ENCODE measurements at places on chromosomes 2 and 18.
A peak's percentile ranks its signal among the peaks of the same experiment; 100 is the strongest.

DNA sequence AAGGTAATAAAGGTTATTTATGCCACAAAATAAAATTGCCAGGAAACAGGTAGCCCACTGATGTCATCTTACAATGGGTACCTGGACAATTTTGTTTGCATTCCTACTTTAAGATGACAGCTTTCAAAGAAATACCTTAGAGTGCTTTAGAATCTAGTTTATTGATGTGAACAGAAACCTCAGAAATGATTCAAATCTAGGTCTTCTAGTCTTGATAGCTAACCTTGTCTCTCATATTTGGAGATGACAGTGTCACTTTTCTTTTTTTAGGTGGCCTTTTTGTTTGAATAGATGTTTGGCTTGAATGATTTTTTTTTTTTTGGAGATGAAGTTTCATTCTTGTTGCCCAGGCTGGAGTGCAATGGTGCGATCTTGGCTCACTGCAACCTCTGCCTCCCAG, 69.1 kb downstream of the PIK3C3 start:
- no peak for DNase-seq

GRCh38 chr2:230449901-230450467, 34.0 kb downstream of the SP100 start:
- no peak for DNase-seq

DNA sequence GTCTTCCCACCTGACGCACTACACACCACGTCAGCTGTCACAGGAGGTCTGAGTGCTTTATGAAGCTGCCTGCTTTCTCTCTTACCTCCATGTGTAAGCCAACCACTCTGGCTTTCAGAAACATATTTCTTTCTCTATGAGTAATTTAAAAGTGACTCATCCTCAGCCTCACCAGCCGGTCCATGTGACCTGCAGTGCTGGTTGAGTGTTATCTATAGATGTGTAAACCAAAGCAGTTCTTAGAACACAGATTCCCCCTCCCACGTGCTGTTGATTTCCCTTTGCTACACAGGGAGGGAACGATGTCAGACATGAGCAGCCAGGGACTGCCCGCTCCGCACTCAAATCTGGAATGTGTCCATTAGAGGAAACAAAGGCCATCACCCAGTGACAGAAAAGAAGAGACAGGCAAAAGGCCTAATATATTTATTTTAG, 157.8 kb downstream of the BCL2 start:
- DNase-seq: peak; percentile 89

- DNase-seq: no peak
Measured at GRCh38 chr18:34314847-34315246, 90.1 kb upstream of the NOL4 start.

DNA sequence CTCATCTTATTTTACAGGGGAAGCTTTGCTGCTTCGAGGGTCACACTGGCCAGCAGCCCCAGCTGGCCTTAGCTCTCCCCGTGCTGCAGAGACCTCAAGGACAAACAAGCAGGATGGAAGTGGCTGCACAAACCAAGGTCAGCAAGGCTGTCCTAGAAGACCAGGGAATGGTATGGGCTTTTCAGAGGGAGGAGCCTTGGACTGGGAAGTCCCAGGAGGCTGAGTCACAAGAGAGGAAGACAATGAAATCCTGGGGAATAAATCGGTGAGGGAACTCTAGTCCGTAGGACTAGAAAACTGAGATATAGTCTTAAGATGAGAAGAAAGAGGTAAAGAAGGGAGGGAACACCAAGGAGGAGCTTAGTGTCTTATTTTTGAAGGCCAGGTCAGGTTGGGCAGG, 15.7 kb downstream of the CREG2 start:
- no peak for DNase-seq

- DNase-seq: no peak
Measured at GRCh38 chr2:176781570-176782217, 430.9 kb upstream of the HNRNPA3 start.

GRCh38 chr2:205556841-205557539, 125.3 kb upstream of the NRP2 start:
- DNase-seq: no peak

GRCh38 chr18:22489704-22490103, 72.0 kb upstream of the CTAGE1 start:
- no peak for DNase-seq

DNA sequence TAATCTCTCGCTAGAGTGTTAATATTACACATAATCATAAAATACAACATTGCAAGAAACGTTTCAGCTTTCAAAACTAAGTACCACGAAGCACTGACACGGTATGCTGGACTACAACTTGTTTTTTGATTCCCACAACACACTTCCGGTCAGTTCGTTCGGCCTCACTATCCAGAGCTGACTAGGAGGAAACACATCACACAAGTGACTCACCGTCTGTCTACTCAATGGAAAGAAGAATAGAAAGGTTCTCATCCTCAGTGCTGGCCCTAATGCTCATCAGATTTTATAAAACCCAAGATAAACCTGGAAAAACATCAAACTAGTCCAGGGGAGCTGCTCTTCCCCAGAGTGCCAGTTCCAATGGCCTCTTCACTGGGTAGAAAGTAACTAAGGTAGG, 42.9 kb downstream of the ZNF385B start:
- DNase-seq: no peak

- DNase-seq: peak; percentile 70
Measured at GRCh38 chr18:48893608-48894600, 56.9 kb downstream of the SMAD7 start.

- no peak for DNase-seq
Measured at GRCh38 chr18:62144338-62144737, 42.5 kb downstream of the PIGN start.

GRCh38 chr2:223928113-223929006, 16.8 kb downstream of the WDFY1 start:
- peak; percentile 62 for DNase-seq

GRCh38 chr2:172100080-172100934, 2.4 kb downstream of the DLX2 start:
- DNase-seq: peak; percentile 72

- no peak for DNase-seq
Measured at GRCh38 chr18:46953195-46953594, 35.8 kb downstream of the KATNAL2 start.

DNA sequence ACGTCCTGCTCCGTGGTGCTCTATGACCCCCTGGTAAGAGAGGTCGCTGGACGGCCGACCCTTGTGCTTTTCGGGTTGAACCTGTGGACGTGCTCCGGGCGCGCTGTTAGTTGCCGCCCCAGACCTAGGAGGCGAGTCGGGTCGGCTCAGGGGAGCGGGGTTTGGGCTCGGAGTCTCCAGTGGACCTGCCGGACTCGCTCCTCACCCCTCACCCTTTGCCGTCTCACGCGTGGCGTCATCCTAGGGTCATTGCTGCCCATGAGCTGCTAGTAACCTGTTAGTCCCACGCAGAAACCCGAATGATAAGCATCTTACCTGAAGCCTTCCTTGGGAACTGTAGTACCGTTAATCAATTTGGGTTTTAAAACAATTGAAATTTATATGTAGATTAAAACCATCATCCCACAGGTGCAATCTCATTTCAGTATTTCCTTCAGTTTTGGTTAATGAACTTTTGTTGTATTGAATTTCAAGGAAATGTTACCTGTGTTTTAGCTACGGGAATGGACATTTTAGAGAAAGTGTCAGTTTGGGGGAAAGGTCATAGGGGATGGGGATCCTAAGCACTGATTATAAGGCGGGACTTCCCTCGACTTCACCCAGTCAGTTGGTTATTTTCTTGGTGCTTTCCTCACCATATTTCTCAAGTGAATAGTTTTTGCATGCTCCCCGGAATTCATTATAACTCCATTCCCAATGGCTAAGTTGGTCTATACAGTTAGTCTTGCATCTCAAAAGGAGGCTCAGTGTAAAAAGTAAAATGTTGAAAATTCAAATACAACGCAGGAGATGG, 536 bp downstream of the ELP2 start:
- no peak for DNase-seq

DNA sequence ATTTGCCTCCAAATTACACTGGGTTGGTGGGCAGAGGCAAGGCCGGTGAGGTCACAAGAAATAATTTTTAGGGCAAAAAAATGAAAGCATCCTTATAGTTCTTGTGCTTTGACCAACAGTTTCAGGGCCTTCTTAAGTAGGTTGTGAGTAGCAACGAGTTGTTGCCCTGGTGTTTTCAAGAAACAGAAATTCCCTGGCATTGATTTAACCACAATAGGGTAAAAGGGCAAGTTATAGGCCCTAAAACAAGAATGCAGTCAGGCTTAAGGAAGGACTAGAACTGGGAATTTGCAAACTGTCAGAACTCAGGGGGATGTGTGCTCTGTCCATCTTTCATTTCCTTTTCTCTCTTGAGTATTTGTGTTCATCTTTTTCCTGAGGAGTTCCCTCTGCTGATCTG, 46.1 kb upstream of the STPG4 start:
- no peak for DNase-seq

DNA sequence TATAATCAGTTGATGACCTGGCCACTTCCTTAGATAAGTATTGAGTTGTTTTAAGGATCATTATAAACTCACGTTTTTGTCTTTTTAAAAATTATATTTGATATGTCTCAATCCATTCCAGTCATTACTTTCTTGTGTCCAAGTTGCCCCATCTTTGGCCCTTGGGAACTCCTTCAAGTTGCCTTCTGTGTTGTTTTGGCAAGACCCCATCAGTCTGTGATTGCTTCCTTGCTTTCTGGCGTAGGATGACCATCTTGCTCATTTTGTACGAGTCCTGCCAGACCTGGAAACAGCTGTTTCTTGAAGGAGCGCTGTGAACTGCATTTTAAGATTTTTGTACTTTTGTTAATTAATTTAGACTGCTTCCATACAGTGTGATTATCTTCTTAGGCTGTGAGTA, 68.9 kb upstream of the ITM2C start:
- no peak for DNase-seq

- DNase-seq: no peak
Measured at GRCh38 chr2:191946471-191947182, 99.7 kb upstream of the CAVIN2 start.
